ENCODE measurements at places on chromosomes 12 and 14.

GRCh38 chr12:84243686-84244085, 668.9 kb downstream of the SLC6A15 start:
- no peak for DNase-seq

GRCh38 chr14:68612049-68612448, 180.8 kb downstream of the ZFP36L1 start:
- no peak for DNase-seq

DNA sequence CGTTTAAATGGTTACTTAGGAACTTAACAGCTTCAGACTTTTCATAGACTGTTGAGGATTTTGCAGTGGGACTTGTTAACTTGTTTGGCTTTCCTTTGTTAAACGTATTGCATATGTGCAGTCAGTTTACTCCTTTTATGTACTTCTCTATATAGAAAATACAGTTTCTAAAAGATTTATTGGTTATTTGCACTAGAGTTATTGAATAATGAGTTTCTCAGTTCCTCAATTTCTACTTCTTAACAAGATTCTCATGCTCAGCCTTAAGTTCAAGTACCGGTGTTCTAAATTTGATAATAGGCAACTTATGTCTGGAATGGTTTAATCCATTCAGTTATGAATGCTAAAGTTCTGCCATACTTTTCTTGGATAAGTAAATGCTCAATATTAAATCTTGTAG, 919 bp downstream of the PSMA3 start:
- no peak for DNase-seq

- DNase-seq: no peak
These were observed 79.9 kb downstream of the NINJ2 start for GRCh38 chr12:583251-583869.

GRCh38 chr14:71632440-71632946, 299.7 kb upstream of the RGS6 start:
- no peak for DNase-seq

- DNase-seq: no peak
These were observed 82.2 kb upstream of the LMO3 start for GRCh38 chr12:16688200-16688599.

- no peak for DNase-seq
These were observed 230.0 kb downstream of the ZFP36L1 start for GRCh38 chr14:68562911-68563250.

DNA sequence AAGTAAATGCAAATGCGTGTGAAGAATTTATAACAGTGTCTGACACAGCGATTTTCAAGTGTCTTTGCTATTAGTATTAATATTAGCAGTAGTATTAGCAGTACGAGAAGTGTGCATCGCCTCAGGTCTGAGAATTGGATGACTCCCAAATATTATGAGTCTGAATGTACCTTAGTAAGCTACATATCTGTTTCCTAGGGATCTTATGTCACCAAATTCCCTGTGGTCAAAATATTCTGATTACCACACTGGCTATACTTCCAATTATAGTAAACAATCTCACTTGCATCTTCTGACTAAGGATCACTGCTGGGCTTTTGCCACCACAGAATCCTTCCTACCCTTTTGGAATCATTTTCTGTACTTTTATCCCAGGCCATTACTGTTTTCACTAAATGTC, 396.0 kb upstream of the MIS18BP1 start:
- DNase-seq: no peak

GRCh38 chr14:73261075-73261474, 23.8 kb downstream of the PAPLN start:
- no peak for DNase-seq

- no peak for DNase-seq
These were observed 129.8 kb downstream of the PIK3C2G start for GRCh38 chr12:18391151-18391550.

DNA sequence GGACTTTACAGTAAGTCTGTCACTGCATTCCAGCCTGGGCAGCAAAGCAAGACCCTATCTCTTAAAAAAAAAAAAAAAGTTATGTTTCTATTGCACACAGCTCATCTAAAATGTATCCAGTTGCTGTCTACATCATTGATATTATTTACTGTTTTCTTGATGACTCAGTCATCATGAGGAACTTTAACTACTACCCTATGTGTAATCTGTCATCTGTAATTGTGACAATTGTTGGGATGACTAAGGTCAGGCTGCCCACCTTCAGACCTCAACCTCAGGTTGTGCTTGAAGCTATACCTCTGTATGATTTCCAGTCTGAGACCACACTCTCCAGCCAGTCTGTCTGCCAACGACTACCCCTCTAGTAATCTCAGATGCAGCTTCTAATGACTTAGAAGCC, 15.3 kb downstream of the PPP1R13B start:
- no peak for DNase-seq

- no peak for DNase-seq
These were observed 5.9 kb downstream of the ITGB7 start for GRCh38 chr12:53201177-53201541.

DNA sequence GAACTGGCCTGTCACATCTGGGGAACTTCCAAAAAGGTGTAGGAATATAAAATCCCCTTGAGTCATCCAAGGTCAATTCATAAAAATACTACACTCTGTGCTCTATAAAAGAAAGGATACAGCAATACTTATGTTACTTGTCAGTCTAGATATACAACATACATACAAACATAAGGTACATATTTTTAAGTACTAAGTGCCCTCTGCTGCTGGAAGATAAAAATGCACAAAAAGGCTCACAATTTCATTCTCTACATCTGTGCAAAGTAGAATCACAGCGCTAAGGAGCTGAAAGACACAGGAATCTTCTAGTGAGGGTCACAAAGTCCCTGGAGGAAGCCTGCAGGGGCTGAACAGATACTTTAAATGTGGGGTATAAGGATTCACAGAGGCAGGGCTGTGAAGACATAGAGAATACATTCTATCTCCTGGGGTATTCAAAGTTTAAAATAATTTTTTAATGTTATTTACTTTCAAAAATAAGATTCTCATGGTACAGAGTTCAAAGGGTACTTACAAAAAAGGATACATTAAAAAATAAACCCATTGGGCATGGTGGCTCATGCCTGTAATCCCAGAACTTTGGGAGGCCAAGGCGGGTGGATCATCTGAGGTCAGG, 10.2 kb upstream of the GOLGA5 start:
- DNase-seq: peak; percentile 37

DNA sequence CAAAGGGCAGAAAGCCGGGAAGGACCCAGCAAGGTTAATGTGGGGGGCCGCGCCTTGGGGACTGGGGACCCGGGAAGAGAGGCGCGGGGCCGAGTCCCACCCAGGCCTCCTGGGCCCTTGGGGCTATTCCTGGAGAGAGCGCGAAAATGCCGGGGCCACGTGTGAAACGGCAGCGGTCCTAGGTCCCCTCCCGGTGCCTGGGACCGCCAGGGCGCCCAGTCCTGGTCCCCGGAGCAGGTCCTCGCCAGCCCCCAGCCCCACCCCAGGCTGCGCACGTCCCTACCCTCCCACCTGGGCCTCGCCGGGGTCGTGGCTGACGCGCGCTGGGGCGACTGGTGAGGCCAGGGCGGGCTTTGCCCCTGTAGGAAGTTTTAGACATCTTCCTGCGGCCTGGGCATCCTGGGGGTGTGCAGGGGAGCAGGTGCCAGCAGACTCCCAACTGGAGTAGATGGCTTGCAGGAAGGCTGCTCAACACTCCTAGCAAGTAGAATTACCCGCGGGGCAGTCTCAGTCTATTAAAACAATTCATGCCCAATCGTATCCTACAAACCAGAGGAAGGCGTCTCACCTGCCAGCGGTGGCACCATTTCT, 708 bp downstream of the FAR2 start:
- peak; percentile 26 for DNase-seq

Measured in NCI-H187 treated with DMSO at 0.1 percent for 48 hours (cell line).